T47D (cell line): ENCODE measurements at places on chromosomes 3 and 15.

DNA sequence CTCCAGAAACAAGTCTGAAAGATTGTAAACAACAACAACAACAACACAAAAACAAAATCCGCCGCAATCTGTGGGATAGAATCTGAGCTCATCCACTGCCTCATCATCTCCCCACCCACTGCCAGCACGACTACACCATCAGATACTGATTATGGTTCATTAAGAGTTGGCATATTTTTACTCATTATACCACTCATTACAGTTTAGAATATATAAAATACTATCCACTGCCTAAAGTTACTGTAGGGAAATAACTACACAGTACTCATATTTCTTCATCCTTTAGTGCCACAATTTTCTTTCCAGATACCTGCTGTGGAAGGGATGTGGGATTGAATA, 152.5 kb upstream of the PEX5L start:
- DNase-seq = no peak

DNA sequence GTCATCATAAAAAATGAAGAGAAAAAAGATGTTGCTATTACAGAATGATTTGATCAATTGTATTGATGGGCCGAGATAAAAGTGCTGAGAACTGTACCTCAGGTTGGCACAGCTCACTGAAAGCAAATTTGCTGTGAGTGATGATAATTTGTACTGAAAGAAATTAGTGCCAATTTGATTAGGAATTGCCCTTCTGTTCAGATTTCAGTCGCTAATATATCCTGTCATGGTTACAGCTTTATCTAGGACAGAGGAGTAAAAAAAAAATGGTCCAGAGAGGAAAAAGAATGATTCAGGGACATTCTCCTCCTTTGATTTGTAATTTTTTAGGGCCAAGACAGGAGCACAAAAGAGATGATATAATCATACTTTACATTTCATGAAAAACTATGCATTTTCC, 1264.2 kb downstream of the ROBO2 start:
- DNase-seq = no peak

- DNase-seq = no peak
Observed at GRCh38 chr15:58703610-58704009, 45.9 kb downstream of the ADAM10 start.

DNA sequence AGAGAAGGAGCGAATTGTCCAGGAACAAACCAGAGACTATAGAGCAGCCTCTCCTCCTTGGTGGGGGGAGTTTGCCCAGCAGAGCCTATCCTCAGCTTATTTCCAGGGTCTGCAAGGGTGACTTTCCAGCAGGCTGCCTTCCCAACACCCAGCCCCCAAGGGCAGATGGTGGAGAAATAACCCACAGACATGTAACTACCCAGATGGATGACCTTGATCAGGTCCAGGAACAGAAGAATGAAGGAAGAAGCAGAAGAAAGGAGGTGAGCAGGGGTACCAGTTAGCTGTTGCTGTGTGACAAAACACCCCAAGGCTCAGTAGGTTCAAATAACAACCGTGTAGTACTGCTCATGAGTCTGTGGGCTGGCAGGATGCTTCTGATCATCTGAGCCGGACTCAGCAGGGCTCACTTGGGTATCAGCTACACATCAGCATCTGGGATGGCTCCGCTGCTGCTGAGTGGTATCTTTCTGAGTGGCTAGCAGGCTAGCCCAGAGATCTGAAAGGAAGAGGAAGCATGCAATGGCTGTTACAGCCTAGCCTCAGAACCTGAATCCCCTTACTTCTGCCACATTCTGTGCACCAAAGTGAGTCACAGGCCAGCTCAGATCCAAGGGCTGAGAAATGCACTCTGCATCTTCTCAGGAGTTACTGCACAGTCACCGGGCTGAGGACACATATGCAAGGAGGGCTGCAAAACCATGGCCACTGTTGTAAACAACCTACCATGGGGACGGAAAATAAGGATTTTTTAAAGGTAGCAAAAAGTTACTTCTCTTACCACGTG, 22.2 kb upstream of the TXNRD3 start:
- DNase-seq = no peak

DNA sequence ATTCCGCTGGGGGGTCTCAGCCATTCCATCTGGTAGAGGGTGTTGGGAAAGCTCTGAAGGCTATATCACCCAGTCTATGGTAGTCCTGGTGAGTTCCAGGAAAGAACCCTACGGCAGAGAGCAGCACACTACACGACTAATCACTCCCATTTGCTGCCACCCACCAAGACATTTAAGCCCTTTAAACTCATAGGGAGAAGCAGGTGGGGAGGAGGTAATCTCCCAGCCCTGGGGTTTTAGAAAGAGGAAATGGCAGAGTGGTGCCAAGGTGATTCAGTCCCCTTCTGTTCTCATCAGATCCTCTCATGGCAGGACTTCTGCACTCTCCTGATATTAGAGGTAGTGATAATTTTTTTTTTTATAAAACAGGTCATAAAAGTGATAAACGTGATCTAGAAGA, 10.6 kb upstream of the VWA5B2 start:
- no peak for DNase-seq

GRCh38 chr15:94673801-94674200, 442.4 kb downstream of the MCTP2 start:
- no peak for DNase-seq

DNA sequence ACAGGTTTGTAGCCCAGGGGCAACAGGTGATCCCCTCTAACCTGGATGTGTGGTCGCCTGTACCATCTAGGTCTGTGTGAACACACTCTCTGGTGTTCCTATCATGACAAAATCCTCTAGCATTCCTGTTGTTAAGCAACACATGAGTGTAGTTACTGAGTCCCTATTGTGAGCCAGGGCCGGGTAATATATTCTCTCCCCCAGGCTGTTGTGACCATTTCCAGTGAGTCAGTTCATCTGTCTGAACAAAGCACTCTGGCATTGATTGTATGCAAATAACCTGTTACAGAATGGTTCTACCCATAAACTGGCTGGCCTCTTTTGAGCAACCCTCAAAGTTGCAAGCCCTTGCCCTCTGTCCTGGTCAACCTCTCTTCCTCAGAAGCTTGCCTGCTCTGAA, 2.6 kb upstream of the FLNB start:
- no peak for DNase-seq

DNA sequence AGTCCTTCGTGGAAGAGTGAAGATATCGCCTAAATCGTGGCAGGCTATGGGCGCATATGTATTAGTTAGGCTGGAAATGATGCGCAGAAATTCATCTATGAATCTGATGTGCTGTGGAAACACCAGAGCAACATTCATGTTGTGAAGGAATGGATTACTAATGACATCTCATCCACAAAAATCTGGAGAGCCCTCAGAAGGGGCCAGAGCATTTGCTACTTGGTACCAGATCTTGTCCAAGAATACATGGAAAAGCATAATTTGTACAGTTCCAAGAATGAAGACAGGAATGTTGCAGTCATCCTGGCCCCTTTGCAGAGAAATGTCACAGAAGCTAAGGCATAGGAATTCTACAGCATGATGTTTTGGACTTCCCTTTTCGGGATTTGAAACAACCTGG, 38.4 kb upstream of the FOXB1 start:
- DNase-seq = no peak

DNA sequence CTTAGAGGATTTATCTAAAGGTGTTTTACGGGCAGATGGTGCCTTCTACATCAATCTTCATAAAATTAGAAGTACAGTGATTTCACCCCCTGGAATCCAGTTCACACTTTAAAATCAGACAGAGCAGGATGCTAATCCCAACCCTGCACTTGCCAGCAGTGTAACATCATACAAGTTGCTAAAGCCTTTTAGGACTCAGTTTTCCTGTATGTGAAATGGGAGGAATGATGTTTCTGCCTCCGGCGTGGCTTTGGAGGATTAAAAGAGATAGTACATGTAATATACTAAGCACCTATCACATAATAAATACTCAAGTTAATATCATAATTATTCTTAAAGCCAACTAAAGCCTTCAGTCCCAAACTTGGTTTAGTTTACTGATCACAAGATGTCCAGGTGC, 257.2 kb upstream of the THBS1 start:
- no peak for DNase-seq

DNA sequence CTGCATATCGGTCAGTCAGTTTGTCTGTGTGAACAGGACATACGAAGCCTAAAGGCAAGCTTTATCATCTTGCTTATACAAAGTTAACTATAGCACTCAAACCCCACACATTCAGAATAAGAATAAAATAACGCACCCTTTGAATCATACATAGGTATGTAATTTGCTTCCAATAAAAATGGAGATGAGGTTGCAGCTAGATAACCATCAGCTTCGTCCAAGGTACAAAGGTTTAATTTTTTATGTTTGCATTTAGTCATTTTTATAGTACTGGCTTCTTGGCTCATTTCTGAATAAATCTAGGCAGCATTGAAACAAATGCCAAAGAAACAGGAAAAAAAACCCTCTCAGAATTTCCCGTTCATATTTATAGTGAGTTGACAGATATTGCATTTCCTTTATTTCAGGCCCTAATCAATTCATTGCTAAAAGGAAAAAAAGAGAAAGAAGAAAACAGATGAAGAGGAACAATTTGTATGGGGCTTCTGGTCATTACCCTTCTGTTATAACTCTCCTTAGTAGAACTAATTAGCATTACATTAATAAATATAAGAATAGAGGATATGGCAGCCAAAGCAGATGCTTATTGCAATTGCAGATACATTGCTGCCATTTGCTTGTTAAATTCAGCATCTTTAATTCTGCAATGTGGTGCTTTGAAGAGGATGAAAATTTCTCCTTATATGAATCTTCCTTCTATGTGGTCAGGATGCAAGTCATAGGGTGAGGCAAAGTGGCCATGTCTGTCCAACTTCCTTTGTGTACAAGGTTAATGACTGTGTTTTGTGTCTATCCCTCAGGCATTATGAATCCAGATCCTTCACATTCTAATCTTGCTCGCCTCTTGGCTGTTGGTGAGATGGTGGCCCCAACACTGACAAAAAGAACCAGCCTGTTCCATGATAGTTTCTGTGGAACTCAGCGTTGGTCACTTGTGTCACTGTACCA, 550.0 kb downstream of the AGBL1 start:
- no peak for DNase-seq

GRCh38 chr15:85024509-85025336, 43.1 kb downstream of the PDE8A start:
- no peak for DNase-seq

DNA sequence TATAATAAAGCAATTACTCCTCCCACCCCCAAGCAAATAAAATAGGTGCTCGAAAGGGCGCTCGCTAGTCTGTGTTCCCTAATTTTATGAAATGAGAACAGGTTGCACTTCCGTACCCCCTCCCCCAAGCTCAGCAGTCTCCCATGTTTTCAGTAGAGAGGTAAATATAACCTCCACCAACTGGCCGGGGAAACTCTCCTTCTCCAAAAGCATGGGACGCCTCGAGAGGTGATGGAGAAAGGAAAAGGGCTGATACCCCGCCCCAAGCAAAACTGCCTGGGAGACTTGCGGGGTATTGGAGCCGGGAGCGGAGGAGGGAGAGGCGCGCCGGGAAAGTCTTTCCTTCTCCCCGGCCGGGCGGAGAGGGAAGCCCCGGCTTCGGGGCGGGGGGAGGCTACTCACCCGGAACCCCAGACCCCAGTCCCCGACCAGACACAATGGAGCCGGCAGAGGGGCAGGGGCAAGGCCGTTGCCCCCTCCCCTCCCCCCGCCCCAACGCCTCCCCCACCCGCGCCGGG, 605 bp downstream of the DCUN1D1 start:
- peak; percentile 65 for DNase-seq

- DNase-seq = no peak
Observed at GRCh38 chr3:135784557-135784956, 181.0 kb upstream of the PPP2R3A start.

- no peak for DNase-seq
Observed at GRCh38 chr3:178851564-178851963, 220.0 kb downstream of the ZMAT3 start.

- DNase-seq = no peak
Observed at GRCh38 chr3:115660646-115661337, 37.5 kb downstream of the GAP43 start.
